ENCODE measurements at places on chromosomes 12 and 14. TPM values are rescaled to one million over a fixed set of nuclear protein-coding genes. Genes with fewer than 3 reads are reported as not detected.
A peak's percentile ranks its signal among the peaks of the same experiment; 100 is the strongest.

GRCh38 chr12:28222081-28222700 is 31.9 kb downstream of the CCDC91 start:
- DNase-seq, result peak; percentile 66

DNA sequence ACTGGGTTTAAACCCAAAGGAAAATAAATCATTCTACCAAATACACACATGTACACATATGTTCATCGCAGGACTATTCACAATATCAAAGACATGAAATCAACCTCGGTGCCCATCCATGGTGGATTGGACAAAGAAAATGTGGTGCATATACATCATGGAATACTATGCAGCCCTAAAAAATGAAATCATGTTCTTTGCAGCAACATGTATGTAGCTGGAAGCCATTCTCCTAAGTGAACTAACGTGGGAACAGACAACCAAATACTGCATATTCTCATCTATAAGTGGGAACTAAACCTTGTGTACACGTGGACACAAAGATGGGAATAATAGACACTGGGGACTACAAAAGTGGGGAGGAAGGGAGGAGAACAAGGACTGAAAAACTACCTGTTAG is 96.6 kb downstream of the LMNTD1 start:
- no peak for DNase-seq

GRCh38 chr14:94586635-94587034 is 5.4 kb downstream of the SERPINA5 start:
- DNase-seq, result no peak

Gene SLC6A12
- total RNA-seq, result not detected

DNA sequence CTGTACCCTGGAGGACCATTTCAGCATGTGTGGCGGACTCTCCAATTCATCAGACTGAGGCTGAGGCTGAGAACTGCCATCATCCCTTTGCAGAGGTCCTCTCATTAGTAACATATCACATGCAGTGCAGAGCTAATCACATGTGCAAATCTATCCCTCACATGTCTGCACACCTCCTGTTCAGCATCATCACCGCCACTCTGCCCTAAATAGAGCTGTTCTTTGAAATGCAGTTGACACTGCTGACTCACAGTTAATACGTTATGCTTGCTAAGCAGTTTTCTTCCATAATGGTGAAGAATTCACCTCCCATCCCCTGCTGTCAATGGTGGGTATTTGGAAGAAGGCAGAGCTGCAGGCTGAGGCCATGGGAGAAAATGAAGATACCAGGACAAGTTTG is 85.0 kb upstream of the ANO2 start:
- DNase-seq, result no peak

DNA sequence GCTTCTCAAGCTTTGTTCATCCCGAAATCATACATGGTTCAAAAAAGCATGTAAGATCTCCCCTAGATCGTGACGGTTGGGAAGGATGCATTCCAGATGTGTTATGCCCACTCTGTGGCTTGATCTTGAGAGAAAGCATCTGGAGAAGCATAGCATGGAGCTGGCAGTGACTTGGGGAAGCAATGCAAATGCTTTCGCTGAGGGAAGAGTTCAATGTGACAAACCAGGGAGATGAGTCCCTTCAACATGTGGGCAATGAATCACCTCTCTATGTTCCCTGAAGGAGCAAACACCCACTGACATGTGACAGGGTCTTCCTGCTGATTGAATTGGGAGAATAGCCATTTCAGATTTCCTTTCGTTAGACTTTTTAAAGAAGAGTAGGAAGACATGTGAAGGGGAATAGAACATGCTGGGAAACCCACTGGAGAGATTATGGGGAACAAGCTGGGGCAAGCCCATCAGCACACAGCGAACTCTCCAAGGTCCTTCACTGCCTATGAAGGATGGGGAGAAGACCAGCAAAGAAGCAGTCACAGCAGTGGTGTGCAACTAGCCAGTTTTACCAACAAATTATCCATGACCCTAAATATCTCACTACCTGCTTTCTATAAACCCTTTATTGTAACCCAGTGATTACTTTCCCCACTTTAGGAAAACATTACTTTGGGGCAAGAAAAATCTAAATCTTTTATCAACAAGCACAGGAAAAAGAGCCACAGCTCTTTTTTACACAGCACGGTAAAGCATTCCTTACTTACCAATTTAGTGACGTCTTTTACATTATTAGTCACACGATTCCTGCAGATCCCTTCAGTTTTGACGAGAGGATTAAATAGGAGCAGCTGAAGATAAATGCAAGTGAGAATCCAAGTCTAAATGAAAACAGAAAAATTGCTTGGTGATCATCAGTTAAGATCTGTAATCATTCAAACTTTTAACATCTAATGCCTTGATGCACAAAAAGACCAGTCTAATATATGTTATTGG is 35.0 kb downstream of the KITLG start:
- DNase-seq, result no peak

Gene RPGRIP1
- total RNA-seq, result not detected

DNA sequence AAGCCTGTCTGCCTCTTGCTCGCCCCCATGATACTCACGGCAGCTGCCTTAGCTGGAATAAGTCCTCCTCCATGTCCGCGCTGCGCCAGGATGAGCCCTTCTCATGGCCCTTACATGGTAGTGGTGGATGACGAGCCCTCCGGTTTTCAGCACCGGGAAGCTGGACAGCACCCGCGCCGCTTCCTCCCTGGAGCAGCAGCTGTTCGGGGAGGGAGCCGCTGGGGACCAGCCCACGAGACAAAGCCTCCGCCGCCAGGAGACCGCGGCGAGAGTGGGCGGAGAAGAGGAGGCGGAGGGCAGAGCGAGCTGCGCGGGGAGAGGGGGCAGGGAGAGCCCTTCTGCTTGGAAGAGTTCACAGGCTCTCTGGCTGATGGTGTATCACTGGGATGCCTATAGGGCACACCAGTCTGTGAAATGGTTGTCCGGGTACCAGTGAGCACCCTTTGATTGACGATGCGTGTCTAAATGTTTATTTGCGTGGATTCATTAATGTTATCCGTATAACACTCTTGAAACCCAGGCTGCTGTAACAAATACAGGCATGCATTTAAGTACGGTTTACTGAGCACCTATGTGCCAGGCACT is at the start of gene SVOP:
SVOP (minus strand) TSS at position 273 of the 585 bp plus-strand sequence; CDS start at position 73, 200 bp downstream.
- no peak for DNase-seq

- no peak for DNase-seq
Measured at GRCh38 chr12:2752676-2753371, 41.9 kb upstream of the FKBP4 start.

Gene ACVRL1
- total RNA-seq, result not detected

GRCh38 chr14:80567905-80568536 is 356.7 kb upstream of the DIO2 start:
- no peak for DNase-seq

Gene P2RX2
- total RNA-seq, result not detected

DNA sequence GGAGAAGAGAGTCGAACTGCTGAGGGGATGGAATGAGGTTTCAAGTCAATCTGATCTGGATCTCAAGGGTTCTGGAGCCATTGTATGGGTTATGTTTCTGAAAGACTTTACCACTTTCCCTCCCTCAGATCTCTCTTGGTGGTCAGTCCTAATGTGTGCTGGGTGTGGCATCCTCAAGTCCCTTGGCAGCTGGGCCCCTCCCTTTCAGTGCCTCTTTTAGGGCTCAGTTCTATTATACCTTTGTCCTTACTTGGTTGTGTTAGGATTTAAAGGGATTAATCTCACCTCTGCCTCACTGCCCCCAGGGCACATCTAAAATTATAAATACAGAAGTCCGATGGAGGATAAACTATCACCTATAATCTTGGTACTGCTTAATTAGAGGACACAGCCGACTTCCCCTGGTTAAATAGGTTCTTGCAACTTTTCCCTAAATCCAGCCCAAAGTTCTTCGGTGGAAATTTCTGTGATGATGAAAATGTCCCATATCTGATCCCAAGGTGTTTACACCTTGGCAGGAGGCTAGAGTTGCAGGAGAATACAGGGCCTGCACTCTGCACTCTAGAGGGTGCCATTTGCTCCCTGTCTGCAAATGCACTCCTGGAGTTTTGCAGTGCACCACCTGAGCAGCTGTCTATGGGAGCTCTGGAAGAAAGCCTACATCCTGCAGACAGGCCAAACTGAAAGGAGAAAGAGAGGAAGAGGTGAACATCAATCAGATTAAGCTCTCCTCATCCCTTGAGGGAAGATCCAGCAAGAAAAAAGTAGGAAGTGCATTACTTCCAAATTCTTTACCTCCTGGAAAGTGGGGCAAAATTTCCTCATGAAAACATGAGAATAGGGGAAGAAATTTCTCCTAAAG is 106.8 kb downstream of the NUAK1 start:
- no peak for DNase-seq

DNA sequence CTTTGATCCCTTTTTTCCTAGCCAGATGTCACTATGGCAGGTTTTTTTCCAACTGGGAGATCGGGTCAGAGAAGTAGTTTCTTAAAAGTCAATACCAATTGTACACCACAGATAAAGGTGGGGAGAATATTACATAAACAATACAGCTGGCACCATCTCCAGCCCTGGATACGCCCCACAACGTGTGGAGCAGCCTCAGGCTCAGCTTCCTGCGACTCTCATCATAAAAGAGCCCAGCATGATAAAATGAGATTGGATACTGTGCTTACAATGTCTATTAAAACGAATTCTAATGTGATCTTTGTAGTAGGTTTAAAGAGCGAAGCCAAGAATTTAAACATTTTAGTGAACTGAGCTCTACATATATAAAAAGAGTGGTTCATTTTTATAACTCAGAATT is 21.5 kb downstream of the EFCAB11 start:
- DNase-seq, result no peak

DNA sequence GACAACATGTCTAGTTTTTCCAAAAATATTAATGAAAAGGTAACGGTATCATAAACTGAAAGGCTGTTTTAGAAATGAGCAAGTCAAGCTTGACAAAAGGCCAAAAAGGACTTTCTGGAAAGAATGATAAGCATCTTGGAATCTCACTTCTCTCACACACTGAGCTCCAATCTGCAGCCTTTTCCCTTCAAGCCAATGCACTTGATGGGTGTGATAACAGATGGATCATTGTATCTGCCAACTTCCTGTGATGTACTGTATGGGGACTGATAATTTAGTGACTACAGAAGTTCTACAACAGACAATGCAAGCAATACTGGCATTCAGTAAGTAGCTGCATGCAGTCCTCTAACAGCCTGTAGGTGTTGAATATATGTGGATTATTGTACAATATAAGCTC is 147.1 kb downstream of the MED13L start:
- no peak for DNase-seq

DNA sequence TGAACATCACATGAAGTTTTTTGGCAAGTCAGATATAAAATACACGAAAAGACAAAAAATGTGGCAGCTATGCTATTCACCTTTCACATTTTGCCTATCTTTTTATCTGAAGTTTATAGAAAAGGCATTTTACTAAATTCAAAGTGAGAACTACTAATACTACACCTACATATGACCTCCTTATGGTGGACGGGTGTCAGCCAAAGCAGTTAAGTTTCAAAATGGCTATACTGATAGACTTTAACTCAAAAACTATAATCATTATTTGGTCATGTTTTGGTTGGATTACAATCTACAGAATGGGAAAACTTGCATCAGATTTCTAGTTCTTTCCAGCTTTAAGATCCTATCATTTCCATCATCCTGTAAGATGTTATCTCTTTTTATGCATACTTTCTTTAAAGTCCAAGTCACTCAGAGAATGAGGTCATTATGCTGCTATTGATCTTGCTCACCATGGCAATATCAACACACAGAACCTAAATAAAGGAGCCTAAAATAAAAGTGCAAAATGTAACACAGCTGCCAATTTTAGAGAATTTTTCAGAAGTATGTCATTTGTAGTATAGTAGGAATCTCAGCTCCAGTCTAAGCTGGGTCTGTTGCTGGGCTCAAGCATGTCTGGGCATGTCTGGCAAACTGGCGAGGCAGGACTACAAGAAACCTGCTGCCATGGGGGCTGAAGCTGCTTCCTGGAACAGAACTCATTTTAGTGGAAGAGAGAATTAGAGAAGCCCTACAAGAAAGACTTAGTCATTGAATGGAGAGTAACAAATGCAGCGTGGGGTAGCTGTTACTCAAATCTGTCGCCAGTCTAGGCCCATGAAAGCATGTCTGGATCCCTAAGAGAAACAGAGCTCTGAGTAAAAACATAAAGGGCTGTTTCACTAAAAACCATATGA is 7.6 kb upstream of the AEBP2 start:
- DNase-seq, result peak; percentile 61

- no peak for DNase-seq
Measured at GRCh38 chr14:56805201-56805991, 4.9 kb downstream of the OTX2 start.

- DNase-seq, result no peak
Measured at GRCh38 chr12:112018571-112019237, 5.5 kb downstream of the ERP29 start.

DNA sequence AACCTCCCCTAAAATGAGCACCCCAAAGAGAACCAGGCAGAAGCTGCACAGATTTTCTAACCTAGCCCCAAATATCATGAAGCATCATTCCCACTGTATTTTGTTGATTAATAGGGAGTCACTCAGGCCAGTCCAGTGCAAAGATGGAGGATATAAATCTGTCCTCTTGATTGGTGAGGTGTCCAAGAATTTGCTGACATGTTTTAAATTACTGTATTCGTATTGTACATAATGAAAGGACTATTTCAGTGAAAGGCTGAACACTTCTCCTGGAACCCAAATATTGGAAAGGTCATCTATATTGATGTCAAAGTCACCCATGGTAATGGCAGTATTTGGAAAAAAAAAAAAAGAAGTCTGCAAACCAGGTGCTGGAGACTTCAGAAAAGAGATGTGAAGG is 477.5 kb downstream of the RMST start:
- DNase-seq, result no peak

- no peak for DNase-seq
Measured at GRCh38 chr14:90513161-90514014, 116.6 kb downstream of the CALM1 start.

Gene TUNAR
- not detected for total RNA-seq

DNA sequence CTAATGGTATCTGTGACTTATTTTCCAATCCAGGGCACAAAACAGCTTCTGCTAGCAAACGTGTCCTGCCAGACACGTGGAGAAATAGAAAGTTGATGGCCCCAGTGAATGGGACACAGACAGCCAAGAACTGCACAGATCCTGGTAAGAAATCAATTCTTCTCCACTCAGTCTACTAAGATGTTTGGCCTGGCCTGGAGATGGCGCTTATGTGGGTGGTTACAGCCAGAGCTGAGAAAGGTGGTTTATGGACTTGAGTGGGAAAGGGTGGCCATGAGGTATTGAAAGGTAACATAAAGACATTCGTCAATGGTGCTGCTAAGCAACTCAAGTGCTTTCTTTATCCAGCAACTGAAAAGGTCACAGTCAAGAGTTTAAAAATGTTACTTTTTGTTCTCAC is 2.9 kb downstream of the SLC24A4 start:
- DNase-seq, result no peak
